ENCODE measurements at places on chromosomes 3 and 15.
A peak's percentile ranks its signal among the peaks of the same experiment; 100 is the strongest.

DNA sequence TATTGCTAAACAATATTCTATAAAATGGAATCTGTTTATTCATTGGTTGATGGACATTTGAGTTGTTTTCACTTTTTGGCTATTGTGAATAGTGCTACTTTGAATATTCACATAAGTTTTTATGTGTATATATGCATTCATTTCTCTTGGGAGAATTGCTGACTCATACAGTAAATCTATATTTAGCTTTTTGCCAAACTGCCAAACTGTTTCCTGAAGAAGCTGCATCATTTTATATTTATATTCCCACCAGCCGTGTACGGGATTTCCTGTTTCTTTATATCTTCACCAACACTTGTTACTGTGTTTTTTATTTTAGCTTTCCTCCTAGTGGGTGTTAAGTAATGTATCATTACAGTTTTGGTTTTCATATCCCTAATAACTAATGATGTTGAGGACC lies 12.5 kb upstream of the TCAIM start:
- peak; percentile 59 for DNase-seq

- no peak for DNase-seq
These were observed 22.3 kb upstream of the GNB4 start for GRCh38 chr3:179473565-179473964.

DNA sequence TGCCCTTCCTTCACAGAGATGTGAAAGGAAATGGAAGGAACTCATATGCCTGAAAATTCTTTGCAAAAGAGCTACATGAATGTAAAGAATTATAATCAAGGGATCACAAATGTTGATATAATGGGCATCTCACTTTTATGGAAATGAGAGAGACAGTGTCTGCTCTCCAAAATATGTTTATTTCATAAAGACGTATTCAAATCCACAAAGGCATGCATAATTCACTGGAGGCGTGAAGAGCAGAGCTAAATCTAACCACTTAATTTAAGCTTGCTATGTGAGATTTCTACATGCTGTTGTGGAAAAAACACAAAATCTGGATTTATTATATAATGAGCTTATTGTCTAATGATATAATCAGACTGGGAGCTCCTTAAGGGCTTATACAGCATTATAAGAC lies 469.1 kb downstream of the RAP2B start:
- DNase-seq = no peak

GRCh38 chr3:73484656-73485248 lies 140.0 kb downstream of the PDZRN3 start:
- no peak for DNase-seq

- DNase-seq = peak; percentile 89
These were observed 26.6 kb downstream of the ITGB5 start for GRCh38 chr3:124860599-124860998.

- no peak for DNase-seq
These were observed 443.2 kb upstream of the TBL1XR1 start for GRCh38 chr3:177640319-177640965.

DNA sequence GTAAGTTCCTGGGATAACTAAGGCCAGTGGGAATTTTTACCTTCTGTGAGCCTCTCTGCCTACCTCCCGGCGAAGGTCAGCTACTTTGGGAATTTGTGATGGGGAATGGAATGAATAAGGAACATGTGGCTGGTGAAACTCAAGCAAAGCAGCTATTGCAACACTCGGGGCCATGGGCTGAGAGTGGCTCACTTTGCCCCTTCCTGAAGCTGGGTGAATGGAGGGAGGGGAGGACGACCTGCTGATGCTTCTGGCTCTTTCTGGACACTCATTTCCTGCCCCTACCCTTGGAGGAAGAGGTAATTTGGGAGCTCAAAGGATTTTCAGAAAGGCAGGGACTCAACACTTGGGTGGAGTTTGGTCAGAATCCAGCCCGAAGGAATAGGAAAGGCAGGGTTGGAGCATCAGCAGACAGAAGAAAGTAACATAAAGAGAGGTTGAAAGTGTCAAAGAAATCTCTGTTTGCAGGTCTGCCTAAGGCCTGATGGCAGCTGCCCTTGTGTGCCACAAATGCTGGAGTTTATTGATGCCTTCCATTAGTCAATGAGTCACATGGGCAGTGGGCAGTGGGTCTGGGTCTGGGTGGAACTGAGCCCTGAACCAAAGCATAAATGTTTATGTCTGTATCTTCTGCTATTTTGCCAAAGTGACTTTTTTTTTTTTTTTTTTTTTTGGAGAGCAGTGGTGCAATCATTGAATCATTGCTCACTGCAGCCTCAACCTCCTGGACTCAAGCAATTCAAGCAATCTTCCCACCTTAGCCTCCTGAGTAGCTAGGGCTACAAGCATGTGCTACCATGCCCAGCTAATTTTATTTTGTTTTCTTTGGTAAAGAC lies 12.4 kb downstream of the LAMP3 start:
- DNase-seq = peak; percentile 38

DNA sequence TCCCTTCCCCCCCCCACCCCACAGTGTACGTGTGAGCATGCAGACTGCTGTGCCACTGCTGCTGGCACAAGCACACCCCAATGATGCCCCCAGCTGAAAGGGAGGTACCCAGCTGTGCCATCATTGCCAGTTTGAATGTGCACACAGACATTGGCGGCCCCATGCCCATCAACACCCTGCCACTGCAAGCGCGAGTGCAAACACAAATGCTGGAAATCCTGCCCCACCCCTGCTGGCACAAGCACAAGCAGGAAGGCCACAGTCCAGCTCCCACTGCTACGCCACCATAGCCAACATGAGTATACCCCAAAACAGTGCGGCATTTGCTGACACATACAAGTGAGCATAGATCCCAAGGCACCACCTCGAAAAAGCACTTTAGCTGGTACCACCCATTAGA lies 222.9 kb downstream of the SCAPER start:
- DNase-seq = no peak

- no peak for DNase-seq
These were observed 325.5 kb downstream of the RBMS3 start for GRCh38 chr3:29606416-29606815.

- no peak for DNase-seq
These were observed 91.5 kb upstream of the PROK2 start for GRCh38 chr3:71876135-71877105.

GRCh38 chr3:117743993-117744392 lies 1034.4 kb downstream of the TUSC7 start:
- no peak for DNase-seq

DNA sequence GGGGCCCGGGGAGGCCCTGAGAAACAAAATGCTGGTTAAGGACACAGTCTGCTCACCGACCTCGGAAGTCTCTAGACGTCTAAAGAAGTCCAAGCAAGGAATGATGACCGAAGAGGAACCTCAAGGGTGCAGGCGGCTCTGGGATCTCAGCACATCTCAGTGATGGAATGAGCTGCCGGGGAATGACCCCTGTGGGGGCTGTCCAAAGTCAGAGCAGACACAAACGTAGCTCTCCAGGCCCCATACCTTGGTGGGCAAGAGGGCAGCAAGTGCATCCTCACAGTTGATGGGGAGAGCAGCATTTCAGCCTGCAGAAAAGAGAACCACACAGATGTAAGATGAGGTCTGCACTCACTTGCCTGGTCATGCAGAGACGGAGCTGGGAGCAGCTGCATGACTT lies 129.1 kb downstream of the IGF1R start:
- DNase-seq = no peak

DNA sequence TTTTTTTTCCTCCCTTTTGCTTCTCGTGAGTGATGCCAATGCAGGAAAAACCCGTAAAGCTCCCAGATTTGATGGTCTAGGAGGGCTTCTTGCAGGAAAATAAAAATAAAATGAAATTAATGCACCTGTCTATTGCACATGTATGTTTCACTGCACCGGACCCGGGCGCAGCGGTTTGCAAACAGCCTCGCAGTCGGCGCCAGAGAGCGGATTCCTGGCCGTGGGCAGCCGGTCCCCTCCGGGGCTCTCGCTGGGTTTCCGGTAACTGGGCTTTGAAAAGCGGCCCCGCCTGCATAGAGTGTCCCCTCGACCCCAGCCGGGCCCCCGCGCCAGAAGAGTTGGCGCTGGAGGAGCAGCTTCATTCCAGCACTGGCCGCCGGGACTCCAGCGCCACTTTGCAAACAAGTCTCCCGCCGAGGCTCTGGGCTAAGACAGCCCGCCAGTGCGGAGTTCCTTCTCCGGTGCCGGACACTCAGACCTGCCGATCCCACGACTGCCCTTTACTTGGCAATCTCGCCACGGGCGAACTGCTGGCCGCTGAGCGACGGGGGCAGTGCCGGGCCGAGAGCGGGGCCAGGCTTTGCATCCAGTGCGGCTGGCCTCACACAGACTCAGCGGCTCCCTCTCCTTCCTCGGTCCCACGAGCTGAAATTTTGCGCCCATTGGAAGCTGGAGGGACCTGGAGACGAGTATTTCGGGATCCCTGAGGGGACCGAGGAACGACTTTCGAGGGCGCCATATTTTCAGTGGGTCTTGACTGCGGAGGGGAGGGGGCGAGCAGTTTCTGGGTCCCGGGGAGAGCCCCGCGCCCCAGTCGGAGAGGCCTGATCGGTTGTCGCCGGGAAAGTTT lies 225.9 kb upstream of the C2CD4B start:
- DNase-seq = peak; percentile 46

- peak; percentile 94 for DNase-seq
These were observed 65.5 kb downstream of the GALK2 start for GRCh38 chr15:49235446-49236124.

- DNase-seq = no peak
These were observed 70.9 kb upstream of the TMEM115 start for GRCh38 chr3:50430191-50430590.

DNA sequence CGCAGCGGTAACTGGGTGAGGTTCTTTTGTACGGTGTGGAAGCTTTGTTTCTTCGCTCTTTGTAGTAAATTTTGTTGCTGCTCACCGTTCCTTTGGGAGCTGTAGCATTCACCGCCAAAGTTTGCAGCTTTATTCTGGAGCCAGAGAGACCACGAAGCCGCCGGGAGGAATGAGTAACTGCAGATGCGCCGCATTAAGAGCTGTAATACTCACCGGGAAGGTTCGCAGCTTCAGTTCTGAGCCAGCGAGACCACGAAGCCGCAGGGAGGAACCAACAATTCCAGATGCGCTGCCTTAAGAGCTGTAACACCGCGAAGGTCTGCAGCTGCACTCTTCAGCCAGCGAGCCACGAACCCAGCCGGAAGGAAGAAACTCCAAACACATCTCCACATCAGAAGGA lies 56.0 kb upstream of the DYNC1LI1 start:
- no peak for DNase-seq

DNA sequence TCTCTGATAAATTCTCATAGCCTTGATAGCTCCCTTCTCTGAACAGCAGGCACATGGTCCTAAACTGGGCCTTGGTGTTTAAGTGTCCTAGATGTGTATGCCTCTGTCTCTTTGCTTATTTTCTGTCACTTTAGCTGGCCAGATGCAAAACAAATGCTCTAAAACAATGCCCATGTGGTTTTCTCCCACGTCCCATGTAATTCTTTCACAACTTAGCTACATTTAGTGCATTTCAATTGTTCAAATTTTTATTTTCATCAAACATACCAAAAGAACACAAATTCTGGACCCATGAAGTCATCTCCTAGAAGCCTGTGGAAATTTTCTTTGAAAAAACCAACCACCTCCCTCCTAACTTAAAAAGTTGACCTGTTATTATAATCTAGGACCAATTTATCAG lies 491.3 kb upstream of the AGTR1 start:
- DNase-seq = no peak

- DNase-seq = no peak
These were observed 361.3 kb downstream of the ULK4 start for GRCh38 chr3:41600616-41601015.

DNA sequence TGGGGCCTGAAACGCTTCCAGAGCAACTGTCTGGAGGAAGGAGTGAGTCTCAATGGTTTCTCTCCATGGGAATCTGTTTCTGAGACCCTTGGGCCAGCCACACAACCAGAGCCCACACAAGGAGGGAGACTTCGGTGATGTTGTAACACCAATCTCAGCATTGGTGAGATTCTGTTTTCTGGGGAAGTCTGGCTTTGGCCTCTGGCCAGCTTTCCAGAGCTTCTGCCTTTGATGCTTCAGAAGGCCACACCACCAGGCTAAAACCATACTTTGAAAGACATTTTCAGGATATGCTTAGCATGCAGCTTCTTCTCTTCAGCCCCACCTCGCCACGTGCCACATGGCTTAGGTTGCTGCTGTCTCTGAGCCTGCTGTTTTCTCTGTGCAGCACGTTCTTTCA lies 3.6 kb upstream of the EEFSEC start:
- no peak for DNase-seq

- DNase-seq = no peak
These were observed 37.1 kb downstream of the OXNAD1 start for GRCh38 chr3:16302082-16302631.

- peak; percentile 22 for DNase-seq
These were observed 89.8 kb upstream of the SLC2A2 start for GRCh38 chr3:171116365-171116764.

DNA sequence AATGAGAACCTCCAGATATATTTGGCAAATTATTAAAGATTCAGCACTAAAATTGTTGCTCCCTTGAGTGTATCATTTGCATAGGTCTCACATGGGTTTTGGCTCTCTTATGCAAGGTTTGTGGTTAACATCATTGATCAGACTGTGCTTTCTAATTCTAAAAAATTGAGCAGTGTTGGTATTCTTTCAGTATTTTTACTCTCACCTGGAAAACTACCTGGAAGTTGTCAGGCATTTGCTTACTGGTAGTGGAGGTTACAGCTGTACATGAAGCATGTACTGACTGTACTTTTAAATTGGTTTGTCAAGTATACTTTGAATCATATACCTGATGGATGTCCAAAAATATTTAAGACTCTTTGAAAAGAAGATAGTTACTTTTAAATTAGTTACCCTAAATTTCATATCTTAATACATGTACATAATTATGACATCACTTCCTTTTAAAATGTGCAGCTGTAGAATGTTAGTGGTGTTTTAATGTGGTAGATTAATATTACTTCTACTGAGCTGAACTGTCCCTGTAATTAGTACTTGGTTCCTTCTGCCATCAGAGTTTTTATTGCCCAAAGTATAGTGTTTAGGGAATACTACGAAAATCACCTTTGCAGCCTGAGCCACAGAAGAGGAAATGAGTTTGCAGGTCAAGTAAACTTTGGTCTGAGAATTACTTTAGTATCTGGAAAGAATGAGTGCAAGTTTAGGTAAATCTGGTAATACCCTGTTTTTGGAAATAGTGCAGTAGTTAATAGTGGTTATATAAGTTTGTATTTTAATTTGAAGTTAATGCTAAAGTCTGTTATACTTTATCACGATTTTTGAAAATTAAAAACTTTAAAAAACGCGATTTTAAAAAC lies 2.8 kb downstream of the CHD2 start:
- peak; percentile 40 for DNase-seq

- peak; percentile 36 for DNase-seq
These were observed 10.5 kb upstream of the PRKCD start for GRCh38 chr3:53150247-53151085.
